Large intestine (tissue), 12 donors: ENCODE measurements at places on chromosomes 2 and 18.

GRCh38 chr2:104901037-104901881 is 47.3 kb downstream of the POU3F3 start:
- DNase-seq = peak; percentile 33

- no peak for DNase-seq
Measured at GRCh38 chr2:240137596-240138253, 1.6 kb upstream of the COPS9 start.

GRCh38 chr2:236712304-236712703 is 142.7 kb downstream of the ACKR3 start:
- peak; percentile 14 for DNase-seq

DNA sequence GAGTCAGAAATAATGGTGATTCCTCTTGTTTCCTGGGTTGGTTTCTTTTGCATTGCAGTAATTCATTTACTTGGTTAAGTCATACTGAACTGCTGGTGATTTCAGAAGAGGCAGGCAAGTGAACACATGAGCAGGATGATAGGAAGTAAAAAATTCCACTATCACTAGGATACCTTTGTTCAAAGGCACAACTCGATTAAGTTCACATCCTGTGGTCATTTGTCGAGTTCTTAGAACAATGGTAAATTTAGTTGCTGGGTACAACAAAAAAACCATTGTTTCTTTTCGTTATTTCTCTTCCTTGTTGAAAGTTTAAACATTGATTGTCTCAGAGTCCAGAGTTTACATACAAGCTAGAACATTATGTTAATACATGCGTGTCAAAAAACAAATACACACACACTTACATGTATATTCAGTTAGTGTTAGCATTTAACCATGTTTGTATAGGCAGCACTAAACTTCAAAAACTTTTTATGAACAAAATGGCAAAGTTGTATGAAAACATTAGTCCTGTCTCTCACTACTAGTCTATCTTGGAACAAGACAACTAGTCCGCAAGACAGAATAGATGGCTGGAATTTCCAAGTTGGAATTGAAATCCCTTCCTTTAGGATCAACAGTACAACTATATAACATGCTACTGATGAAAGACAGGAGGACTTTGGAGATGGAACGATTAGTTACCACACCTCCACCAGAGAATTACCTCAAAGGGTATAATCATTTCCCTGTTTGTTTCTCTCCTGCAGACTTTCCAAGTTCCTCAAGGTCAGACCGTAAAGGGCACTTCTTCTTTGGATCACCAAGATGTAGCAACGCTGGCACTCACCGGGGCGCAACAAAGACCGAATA is 26.2 kb downstream of the STK39 start:
- peak; percentile 81 for DNase-seq
